ENCODE measurements at places on chromosomes 4 and X. TPM values are rescaled to one million over a fixed set of nuclear protein-coding genes. Genes with fewer than 3 reads are reported as not detected.

GRCh38 chr4:72118017-72118416 lies 86.2 kb downstream of the NPFFR2 start:
- DNase-seq, result no peak

DNA sequence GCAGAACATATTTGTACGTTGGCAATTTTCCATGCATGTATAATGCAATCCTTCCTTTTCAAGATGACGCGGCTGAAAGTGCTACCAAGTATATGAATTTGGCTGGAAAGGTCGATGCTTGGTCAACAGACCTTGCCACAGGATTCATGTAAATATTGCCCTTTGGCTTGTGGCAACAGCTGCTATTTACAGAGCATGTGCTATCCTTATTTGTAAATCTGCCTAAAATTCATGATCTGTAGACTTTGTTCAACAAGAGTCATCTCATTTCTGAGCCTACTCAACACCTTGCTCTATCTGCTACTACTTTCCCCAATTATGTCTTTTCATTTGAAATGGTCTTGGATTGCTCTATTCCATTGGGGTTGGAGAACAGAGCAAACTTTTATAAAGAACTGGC lies 1.9 kb upstream of the SMARCA1 start:
- DNase-seq, result no peak

The ANK2 gene
- total RNA-seq, result 1.8 TPM

The SLC10A4 gene
- not detected for total RNA-seq
